ENCODE measurements at places on chromosomes 3 and 15. TPM values are rescaled to one million over a fixed set of nuclear protein-coding genes. Genes with fewer than 3 reads are reported as not detected.

Gene SLC22A13
- total RNA-seq: 0.54 TPM

Gene LMAN1L
- not detected for total RNA-seq

DNA sequence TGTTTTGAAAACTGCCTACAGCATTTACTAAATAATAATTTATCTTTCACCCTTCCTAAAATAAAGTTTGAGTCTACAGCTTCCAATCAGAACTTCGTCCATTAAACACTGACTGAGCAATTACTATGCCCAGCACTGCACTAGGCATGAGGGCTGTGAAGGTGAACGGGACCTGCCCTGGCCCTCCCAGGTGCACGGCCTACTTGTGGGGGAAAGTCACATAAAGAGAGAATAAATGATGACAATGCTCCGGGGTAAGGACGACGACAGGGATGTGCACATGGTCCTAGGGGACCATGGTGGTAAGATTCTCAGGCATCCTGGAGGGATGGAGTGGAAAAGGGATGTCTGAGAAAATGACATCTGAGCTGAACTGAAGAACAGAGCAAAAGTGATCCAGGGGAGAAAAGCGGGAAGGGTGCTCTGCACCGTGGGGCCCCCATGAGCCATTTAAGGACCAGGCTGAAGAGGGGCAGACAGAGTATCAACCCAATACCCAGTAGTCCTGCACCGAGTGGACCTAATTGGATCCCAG, 11.5 kb downstream of the PLA2G4F start:
- no peak for DNase-seq

Gene SLC51A
- total RNA-seq: 9.8 TPM

- DNase-seq: no peak
These were observed 505.2 kb downstream of the SHQ1 start for GRCh38 chr3:72343078-72343477.

- no peak for DNase-seq
These were observed 150.0 kb upstream of the LINGO1 start for GRCh38 chr15:77782691-77783090.

DNA sequence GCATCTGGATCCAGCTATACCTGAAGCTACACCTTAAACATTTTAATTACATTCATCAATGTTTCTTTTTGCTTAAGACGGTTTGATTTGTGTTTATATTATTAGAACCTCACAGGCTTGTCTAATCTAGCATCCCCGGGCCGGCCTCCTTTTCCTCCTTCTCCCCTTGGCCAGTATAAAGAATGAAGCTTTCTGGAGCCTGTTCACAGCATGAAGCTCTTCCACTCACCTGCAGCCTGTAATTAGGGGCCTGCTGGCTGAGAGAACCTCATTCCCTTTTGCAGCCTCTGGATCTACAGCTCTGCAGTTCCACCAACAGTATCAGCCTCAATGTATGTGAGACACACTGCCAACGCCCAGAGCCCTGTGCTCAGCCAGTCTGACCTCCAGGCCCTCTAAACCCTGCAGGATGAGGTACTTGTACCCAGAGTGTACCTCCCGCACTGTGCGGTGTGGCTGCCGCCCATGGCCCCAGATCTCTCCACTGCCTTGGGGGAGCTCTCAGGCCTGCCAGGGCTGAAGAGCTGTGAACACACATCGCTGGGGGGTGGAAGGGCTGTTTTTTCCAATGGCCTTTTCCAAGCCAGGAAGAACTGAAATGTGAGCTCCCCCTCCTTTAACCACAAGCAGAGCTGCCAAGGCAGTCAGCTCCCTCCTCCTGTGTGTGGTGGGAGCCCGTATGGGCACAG, 114.7 kb upstream of the ALDH1A3 start:
- DNase-seq: peak; percentile 44

GRCh38 chr3:71268462-71268999, 315.0 kb downstream of the FOXP1 start:
- DNase-seq: no peak

Gene LSMEM2
- 0.58 TPM for total RNA-seq

Gene PP2D1
- total RNA-seq: not detected

GRCh38 chr3:54550221-54550977, 377.5 kb downstream of the LRTM1 start:
- DNase-seq: no peak

Gene C3orf22
- total RNA-seq: not detected

Gene CLSTN2
- 0.52 TPM for total RNA-seq

DNA sequence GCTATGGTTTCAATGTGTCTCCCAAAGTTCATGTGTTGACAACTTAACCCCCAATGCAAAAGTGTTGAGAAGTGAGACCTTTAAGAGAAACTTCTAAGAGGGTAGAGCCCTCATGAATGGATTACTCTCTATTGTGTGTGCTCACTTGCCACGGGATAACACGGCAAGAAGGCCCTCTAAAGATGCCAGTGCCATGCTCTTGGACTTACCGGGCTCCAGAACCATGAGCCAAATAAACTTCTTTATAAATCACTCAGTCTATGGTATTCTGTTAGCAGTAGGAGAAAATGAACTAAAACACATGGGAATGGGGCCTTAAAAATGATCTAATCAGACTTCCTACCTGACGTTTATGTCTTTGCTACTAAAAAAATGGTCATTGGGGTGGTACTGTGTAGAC, 2.6 kb upstream of the TCF12 start:
- DNase-seq: no peak

- DNase-seq: no peak
These were observed 255.1 kb upstream of the TPM1 start for GRCh38 chr15:62787401-62787800.

GRCh38 chr3:158702815-158703481, 29.3 kb downstream of the RARRES1 start:
- no peak for DNase-seq

DNA sequence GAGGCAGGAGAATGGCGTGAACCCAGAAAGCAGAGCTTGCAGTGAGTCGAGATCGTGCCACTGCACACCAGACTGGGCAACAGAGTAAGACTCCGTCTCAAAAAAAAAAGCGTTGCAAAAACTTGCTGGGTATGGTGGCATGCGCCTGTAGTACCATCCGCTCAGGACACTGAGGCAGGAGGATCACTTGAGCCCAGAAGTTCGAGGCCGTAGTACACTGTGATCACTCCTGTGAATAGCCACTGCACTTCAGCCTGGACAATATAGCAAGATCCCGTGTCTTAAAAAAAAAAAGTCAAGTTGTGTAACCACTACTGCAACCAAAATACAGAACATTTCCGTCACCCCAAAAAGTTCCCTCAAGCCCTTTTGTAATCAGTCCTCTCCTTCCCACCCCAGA, 1.5 kb downstream of the ARPC4 start:
- no peak for DNase-seq

DNA sequence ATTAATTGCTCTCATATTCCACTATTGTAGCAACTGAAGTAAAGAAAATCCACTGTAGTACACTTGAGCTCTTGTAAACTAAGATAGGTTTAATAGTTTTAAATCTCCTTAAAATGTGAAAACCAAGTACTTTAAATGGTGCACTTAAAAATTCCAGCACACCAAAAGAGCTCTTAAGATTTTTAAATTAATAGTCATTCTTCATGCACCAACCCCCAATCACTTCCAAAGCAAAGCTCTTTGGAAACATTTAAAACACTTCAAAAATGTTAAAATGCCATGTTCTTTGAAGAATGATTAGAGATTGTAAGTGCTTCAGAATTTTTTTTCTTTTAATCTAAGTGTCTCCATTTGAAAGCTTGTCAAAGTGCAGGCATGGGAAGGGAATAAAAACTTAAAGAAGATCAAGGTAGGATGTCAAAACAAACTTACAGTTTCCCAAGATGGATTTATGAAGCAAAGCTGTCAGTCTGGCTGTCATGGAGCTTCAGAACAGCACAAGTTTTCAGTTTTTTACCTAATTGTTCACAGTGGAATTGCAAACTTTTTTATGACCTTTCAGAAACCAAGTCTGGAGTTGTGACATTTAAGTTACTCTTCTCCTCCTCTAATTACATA, 84.3 kb downstream of the ARPP21 start:
- no peak for DNase-seq

- DNase-seq: no peak
These were observed 60.3 kb downstream of the FEM1B start for GRCh38 chr15:68337826-68338225.

Gene APH1B
- total RNA-seq: 22.9 TPM

Gene CD96
- total RNA-seq: not detected

DNA sequence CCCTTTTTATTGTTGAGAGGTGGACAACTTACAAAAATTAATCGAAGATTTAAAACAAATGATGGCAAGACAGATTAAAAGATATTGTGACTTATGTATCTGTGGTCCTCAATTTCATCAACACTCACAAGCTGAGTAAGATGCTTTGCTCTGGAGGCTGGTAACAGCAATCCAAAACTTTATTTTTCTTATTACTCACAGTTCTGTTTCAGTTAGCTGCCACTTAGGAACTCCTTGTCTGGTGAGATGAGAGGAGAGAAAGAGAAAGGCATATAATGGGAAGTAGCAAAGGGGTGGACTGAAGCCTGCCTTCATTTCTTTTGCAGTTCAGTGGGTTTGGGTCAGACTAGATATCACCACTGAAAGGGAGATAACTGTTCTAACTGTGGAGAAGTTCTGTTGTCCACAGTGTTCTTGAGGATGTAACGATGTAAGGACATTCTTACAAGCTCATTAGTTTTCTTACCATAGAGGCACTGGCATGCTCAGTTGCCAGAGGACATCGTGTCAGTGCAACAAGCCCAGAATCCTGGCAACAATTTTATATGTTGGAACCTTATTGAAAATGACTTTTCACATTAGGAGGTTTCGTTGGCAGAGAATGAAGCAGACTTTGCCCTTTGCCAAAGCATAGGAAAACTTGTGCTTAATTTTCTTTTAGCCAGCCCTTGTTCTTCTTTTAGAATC, 93.6 kb downstream of the PLCL2 start:
- DNase-seq: no peak

GRCh38 chr15:97909291-97909891, 51.1 kb upstream of the ARRDC4 start:
- DNase-seq: peak; percentile 43

- DNase-seq: no peak
These were observed 195.9 kb downstream of the TP63 start for GRCh38 chr3:189827108-189827507.

- no peak for DNase-seq
These were observed 701.4 kb upstream of the LMCD1 start for GRCh38 chr3:7800006-7800780.

- no peak for DNase-seq
These were observed 419.2 kb downstream of the MECOM start for GRCh38 chr3:169244119-169244864.

DNA sequence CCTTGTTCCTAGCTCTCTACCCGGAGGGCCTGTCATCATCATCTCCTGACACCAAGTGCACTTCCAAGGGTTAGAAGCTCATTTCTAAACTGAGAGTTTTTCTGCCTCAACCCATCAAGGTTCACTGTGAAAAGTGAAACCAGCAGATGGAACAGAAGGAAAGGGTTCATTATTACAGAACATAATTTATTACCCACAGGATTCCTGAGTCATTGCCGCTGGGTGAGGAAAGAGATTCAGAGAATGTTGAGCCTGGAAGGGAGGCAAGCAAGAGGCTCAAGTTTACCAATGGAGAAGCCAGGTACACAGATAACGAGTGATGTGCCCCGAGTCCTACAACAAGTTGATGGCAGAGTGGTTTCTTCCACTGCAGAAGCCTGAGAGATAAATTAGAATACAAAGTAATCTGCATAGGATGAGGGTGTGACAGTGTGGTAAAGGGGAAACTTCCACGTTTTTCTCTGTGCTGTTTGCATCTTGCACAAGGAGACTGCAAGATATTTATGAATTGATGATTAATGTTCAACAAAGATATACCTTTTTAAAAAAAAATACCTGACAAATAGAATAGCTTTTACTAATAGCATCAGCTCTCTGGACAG, 80.5 kb upstream of the SETMAR start:
- no peak for DNase-seq

Gene IL1RAP
- 2.7 TPM for total RNA-seq

DNA sequence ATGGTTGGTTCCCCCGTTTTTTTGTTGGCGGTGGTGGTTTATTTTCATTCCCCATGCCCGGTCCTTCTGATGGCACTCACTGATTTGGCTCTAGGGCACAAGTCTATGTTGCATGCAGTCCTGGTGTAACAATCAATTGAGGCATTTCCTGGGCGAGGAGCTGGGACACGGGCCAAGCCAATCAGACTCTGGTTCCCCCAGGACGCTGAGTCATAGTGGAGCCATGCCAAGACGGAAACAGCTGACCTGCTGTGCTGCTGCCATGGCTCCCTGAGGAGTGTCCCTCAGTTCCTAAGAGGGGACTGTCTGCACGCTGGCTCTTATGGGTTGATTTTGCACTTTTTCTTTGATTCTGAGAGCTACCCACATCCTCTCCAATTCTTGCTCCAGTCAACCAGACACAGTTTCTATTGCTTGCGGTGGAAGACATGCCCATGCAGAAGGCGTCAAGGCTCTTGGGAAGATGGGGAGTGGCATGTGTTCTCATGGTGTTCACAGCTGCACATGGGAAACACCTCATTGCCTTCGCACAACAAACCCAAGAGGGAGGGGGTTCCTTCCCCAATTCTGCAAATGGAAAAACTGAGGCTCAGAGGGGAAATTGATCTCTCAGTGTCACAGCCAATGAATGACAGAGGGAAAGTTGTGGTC, 28.3 kb upstream of the ALDH1L1 start:
- DNase-seq: no peak

DNA sequence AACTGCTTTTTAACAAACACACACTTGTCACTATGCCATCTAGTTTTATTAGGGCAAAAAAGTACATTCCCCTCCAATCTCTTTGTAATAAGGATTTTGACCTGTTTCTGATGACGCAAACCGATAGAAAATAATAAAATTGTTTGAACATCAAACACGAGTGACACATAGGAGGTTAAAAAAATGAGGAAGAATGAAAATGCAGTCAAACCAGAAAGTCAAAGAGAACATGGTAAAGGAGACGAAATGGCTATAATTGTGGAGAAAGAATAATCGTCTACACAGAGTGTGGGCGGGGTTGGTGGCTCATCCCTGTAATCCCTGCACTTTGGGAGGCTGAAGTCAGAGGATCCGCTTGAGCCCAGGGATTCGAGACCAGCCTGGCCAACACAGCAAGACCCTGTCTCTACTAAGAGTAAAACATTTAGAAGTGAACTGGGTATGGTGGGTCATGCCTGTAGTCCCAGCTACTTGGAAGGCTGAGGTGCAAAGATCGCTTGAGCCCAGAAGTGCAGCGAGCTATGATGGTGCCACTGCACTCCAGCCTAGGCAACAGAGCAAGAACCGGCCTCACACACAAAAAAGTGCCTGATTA, 83.2 kb downstream of the MEIS2 start:
- DNase-seq: no peak
